ENCODE measurements at places on chromosomes 6 and 20. TPM values are rescaled to one million over a fixed set of nuclear protein-coding genes. Genes with fewer than 3 reads are reported as not detected.

Gene SOX12
- total RNA-seq, result 3.4 TPM

Gene OOEP
- total RNA-seq, result not detected

Gene PGC
- total RNA-seq, result not detected

Gene SNAP25
- 5.5 TPM for total RNA-seq

Gene TTK
- total RNA-seq, result 0.27 TPM

Gene TMX4
- 76.1 TPM for total RNA-seq

Gene LIME1
- total RNA-seq, result 7.4 TPM

Gene SYNJ2
- total RNA-seq, result 20.9 TPM

Gene PLEKHG1
- total RNA-seq, result 13.5 TPM

Gene GJA10
- total RNA-seq, result not detected

Gene MYB
- total RNA-seq, result 0.13 TPM

- ATAC-seq, result peak; percentile 82
These were observed 616.5 kb upstream of the CITED2 start for GRCh38 chr6:139990856-139991465.

DNA sequence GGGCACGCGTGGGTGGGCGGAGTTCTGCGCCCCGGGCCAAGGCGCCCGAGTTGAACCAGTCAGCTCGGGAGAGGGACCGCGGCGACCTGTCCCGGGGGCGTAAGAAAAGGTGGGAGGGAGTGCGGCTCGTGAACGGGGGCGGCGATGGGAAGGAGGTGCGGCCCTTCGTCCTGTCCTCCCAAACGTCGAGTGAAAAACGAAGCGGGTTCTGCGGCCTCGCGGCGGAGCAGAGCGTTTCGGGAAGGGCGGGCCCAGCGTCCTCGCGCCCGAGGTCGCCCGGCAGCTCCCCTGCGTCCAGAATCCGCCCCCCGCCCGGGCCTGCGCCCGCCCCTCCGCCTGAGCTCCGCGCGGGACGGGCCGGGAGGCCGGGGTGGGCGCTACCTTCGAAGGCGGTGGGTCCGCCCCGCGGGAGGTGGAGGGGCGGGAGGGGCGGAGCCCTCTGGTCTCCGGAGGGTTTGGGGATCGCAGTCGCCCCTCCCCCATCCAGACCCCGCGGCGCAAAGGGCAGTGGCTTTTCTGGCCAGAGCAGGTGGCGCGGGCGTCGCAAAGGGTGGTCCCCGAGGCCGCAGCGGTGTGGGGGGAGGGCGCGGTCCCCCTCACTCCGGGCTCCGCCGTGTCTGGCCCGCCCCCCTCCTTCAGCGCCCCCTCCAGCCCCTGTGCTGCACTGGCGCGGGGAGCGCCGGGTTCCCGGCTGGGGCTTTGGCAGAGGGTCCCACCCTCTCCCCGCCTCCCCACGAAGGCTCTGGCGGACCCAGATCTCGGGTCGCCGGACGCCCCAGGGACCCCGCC lies 838 bp downstream of the STMN3 start:
- ATAC-seq, result peak; percentile 7

DNA sequence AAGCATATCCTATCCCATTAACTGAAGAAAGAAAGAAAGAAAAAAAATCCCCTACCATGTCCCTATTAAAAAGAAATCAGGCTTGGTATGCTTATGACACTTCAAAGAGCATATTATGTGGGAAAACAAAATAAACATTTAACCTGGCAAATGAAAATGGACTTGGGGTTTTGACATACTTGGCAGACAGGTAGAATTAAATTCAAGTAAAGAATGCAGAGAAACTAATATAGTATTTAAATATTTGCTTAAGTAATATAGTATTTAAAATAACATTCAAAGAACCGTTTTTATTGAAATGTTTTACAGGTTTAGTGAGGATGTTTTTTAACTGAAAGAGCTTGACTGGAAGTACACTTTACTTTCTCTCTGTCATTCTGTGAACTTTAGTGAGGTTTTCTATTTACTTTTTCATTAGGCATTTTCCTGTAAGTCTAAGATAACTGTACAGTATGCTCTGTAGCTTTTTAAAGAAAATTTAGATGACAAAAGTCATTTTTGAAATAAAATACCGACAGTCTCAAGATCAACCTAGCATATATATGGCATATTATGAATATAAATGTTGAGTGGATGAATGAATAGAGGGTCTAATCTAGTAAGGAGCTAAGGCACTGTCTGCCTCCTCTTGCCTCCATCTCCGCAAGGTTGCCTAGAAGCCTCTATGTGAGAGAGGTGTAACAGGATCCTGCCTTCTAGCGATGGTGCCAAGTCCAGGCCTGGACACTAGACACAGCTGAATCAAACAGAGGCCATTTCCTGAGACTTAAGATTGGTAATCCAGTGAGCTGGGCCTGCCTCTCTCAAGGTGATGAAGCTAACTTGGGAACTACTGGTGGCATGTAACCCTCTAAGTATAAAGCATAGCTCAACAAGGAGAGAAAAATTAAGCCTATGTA lies 344.4 kb upstream of the RUNX2 start:
- no peak for ATAC-seq

DNA sequence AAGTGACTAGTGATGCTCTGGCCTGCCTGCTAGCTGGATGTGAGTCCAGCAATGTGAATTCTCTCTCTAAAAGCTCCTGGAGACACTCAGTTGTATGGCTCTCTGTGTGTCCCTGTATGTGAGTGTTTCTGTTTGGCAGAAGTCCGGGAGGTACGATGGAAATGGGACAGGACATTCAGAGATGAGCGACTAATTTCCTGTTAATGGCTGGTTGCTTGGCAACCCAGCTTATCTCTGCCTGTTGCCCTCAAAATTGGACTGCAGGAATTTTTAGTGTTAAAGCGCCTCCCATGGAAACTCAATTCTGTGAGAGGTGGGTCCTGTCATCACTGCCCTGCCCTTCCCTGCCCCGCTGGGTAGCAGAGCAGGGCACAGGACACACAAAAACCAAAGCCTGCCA lies 136.8 kb upstream of the LRFN2 start:
- ATAC-seq, result no peak

GRCh38 chr20:57108742-57109570 lies 157.5 kb downstream of the BMP7 start:
- ATAC-seq, result peak; percentile 55

- no peak for ATAC-seq
These were observed 66.6 kb upstream of the NXT1 start for GRCh38 chr20:23284009-23284408.

DNA sequence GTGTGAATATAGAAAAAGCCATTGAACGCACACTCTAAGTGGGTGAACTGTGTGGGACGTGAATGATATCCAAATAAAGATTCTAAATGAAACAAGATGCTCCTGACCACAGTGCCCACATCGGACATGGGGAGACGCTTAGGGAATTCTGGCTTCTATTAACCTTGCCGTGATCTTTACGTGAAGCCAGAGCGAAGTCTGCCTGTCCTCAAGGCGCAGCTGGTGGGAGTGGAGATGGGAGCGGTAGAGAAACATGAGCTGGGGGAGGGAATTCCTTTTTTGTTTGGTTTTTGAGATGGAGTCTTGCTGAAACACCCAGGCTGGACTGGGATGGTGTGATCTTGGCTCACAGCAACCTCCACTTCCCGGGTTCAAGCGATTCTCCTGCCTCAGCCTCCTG lies 46.0 kb downstream of the VSTM2L start:
- ATAC-seq, result no peak

GRCh38 chr6:167976708-167977107 lies 20.8 kb upstream of the KIF25 start:
- no peak for ATAC-seq

GRCh38 chr6:25710287-25710686 lies 44.3 kb upstream of the SLC17A4 start:
- no peak for ATAC-seq

- ATAC-seq, result no peak
These were observed 440.2 kb downstream of the RFPL4B start for GRCh38 chr6:112787371-112787770.

DNA sequence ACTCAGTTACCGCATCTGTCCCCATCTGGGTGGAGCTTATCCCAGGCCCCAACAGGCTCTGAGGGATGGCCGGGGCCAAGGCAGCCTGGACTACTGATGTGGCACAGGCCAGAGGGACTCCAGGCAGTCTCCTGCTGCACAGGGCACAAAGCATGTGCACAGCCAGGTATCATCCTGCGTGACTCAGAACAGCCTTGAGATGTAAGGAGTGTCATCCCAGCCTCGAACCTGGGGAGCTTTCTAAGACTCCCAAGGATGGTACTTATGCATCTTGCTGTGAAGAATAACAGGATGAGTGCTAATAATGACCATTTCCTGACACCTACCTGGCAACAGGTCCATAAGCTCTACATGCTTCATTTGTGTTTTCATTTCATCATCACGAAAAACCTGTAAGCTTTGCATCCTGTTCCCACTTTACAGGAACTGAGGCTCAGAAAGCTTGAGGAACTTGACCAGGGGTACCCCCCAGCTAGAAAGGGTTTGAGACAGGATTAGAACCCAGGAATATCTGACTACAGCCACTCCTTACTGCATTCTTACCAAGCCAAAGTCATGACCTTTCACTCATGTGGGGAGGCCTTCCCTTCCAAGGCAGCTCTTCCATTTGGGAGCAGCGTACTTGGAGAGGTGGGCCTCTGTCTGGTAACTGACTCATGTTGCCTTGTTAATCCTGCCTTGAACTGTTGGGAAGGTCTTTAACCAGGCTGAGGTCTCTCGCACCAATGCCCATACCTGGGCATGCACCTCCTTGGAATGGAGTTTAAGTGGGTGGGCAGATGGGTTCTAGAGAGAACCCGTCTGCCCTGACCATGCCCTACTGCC lies 1.9 kb downstream of the TRIB3 start:
- peak; percentile 19 for ATAC-seq

GRCh38 chr6:142676647-142677192 lies 268.3 kb downstream of the HIVEP2 start:
- no peak for ATAC-seq

- ATAC-seq, result peak; percentile 51
These were observed 13.7 kb upstream of the UBE2V1 start for GRCh38 chr20:50126662-50127061.

- no peak for ATAC-seq
These were observed 17.4 kb downstream of the HSPA12B start for GRCh38 chr20:3749689-3750531.

DNA sequence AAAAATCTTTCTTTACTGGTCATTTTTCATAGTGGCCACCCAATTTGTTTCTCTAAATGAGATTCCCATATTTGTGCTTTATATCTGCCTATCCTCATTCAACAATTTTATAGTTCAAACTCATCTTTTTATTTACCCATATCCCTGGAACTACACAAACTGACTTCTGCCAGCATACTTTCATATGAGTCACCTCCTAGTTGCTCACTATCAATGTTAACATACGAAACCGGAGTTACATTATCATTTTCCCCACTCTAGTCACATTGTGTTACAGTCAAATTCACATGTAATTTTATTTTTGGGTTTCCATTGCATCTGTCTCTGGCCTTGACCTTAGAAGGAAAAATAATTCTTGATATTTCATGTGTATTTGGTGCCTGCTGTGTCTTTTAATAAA lies 499.4 kb downstream of the MAFB start:
- ATAC-seq, result no peak

GRCh38 chr6:12371641-12372146 lies 81.5 kb downstream of the EDN1 start:
- no peak for ATAC-seq

GRCh38 chr6:123770247-123770949 lies 33.3 kb upstream of the NKAIN2 start:
- ATAC-seq, result no peak

- ATAC-seq, result no peak
These were observed 6.0 kb upstream of the RIPPLY2 start for GRCh38 chr6:83847179-83847578.

DNA sequence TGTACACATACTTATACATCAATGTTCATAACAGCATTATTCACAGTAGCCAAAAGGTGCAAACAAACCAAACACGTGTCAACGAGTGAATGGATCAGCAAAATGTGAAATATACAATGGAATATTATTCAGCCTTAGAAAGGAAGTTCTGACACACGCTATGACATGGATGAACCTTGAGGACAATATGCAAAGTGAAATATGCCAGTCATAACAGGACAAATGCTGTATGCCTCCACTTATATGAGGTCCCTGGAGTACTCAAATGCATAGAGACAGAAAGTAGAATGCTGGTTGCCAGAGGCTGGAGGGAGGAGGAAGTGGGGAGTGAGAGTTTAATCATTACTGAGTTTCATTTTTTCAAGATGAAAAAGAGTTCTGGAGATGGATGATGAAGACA lies 37.8 kb upstream of the IGF2R start:
- no peak for ATAC-seq

DNA sequence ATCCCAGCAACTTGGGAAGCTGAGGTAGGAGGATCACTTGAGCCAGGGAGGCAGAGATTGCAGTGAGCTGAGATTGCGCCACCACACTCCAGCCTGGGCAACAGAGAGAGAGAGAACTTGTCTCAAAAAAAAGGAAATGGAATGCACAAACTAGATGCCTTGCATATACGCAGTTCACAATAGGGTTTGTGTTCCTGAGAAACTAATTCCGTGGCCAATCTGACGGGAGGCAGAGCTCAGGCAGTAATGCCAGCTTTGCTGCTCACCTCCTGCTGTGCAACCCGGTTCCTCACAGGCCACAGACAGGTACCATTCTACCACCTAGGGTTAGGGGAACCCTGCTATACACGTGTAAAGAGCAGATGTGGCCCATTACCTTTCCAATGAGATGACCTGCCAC lies 1.4 kb downstream of the CDK5RAP1 start:
- ATAC-seq, result no peak

- ATAC-seq, result no peak
These were observed 11.8 kb upstream of the FOXC1 start for GRCh38 chr6:1597924-1598323.

DNA sequence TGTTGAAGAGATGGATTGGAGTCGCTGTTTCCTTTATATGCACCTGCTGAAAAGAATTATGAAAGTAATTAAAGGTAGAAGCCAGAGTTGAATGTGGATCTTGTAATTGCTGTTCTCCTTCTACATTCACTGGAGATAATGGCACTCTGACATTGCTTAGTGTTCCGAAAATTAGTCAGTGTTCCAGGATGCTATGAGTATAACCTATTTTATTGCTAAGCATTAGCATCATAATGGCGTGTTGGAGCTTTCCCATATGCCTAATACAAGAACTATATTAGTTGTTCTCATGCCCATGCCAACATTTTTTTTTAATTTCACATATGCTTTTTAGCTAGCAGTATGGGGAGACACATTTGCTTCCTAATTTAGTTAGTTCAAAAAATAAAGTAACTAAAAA lies 236.4 kb downstream of the ARHGAP18 start:
- no peak for ATAC-seq
